RCC 7860 (cell line): ENCODE measurements at places on chromosomes 5 and 9.

DNA sequence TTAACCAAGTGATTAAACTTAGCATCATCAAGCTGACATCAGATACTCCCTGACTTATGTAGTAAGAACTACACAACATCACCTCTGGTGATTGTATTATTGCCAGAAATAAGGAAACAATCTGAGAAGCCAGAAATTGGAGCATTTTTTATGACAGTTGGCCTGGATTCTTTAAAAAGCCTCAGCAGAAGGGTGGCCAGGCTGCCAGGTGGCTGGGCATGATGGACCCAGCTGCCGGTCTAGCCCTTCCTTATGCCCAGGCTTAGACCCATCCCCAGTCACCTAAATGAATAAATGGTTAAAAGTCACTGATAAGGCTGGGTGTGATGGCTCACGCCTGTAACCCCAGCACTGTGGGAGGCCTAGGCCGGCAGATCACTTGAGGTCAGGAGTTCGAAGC, 12.8 kb downstream of the OR1K1 start:
- DNase-seq: no peak

GRCh38 chr9:132485393-132485792, 75.4 kb downstream of the CFAP77 start:
- no peak for DNase-seq

GRCh38 chr5:146770980-146771379, 107.6 kb downstream of the PPP2R2B start:
- no peak for DNase-seq

GRCh38 chr9:98923451-98924123, 20.1 kb upstream of the COL15A1 start:
- no peak for DNase-seq

GRCh38 chr9:72882117-72882775, 70.6 kb downstream of the ALDH1A1 start:
- DNase-seq: no peak

DNA sequence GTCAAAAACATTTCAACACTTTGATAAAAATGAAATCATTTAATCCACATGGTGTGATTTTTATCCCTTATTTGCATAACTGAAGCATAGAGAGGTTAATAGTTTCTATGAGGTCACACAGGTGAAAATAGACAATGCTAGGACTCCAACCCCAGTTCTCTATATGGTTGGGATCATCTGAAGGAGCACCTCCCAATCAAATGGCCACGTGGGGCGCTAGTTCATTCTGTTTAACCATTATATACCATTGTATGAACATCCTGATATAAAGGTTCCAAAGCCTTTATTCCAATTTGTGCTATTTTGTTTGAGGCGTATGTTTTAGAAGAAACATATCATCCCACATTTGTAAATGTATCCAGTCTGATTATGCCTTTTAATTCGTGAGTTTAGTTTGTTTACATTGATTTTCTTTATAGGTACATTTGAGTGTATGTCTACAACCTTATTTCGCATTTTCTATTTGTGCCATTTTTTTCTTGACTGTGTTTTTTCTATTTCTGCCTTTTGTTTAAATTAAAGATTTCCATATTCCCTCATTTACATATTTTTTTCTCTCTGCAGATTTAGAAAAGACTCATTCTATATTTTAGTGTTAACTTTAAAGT, 1092.0 kb downstream of the MAT2B start:
- DNase-seq: no peak

DNA sequence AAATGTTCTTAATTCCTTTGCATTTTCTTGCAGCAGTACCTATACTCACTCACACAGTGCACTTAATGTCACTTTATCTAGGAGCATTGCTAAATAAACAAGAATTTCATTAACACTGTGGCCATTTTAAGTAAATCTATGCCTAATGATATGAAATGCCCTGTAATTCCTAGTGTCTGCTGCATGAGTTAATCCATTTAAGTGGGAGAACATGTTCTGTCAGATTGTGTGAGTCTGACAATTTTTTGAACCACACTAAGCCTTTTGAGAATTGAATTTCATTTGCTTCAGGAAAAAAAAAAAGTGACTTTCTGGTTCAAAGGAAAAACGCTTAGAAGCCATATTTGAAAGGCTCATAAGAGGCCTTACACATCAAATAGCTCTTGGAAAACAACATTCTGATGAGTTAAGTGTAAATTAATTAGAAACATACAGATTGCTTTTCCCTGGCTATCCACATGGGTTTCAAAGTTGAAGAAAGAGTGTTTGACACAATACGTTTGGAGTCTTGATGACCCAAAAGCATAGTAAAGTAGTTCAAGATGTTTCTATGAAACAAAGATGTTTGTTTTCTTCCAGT, 446.7 kb upstream of the GRAMD2B start:
- no peak for DNase-seq
